ENCODE measurements at places on chromosomes 2 and 18.

- no peak for DNase-seq
Observed at GRCh38 chr2:200456567-200456966, 53.3 kb downstream of the KCTD18 start.

GRCh38 chr2:206423147-206423546 lies 20.2 kb upstream of the ADAM23 start:
- no peak for DNase-seq

GRCh38 chr2:224986477-224986876 lies 55.8 kb downstream of the DOCK10 start:
- no peak for DNase-seq

GRCh38 chr2:128384956-128385355 lies 66.3 kb upstream of the HS6ST1 start:
- DNase-seq, result no peak

GRCh38 chr18:36633961-36634412 lies 194.8 kb downstream of the TPGS2 start:
- peak; percentile 30 for DNase-seq

- no peak for DNase-seq
Observed at GRCh38 chr18:48569139-48569914, 30.5 kb downstream of the CTIF start.

GRCh38 chr2:29033172-29033571 lies 41.2 kb downstream of the PCARE start:
- peak; percentile 67 for DNase-seq

DNA sequence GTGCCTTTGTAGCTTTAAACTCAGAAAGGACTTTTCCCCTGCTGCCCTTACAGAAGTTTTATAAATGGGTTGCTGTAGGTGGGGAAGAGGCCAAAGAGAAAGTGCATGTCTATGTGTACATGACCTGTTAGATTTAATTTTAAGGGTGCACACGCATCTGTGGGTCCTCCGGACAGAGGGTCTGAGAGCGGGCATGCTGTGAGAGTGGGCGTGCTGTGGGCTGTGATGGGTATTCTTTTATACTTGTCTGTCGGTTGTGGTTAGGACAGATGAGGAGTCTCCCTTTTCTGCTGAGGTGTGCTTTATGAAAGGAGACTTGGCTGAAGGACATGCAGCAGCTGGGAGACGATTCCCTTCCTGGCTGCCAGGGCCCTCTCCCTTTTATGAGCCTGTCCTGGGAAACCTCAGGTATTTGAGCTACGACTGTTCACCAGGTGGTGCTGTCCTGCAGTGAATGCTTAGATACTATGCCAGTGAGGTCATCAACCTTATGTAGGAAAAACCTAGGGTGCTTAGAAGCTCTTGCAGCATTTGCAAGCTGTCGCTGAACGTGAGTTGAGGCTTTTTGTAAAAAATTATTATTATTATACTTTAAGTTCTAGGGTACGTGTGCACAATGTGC lies 67.5 kb downstream of the TANC1 start:
- peak; percentile 43 for DNase-seq

GRCh38 chr2:194700116-194700515 lies 956.9 kb upstream of the SLC39A10 start:
- no peak for DNase-seq

Measured in EL (cell line).